ENCODE measurements at places on chromosomes 12 and 14.

DNA sequence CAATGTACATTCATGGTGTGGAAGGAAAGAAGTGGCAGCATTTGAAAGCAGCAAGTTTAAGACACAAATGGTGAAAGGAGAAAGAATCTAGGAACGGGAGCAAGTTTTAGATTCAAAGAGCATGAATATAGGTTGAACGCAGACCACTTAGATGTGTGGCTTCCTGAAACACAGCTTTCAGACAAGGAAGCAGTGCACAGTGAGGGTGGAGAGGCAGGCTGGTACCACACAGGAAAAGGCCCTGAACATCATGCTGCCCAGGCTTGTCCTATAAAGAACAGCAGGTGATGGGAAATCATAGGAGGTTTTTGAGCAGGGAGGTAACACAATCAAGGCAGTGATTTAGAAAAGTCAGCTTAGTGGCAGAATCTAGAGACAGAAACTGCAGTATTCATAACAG is 35.6 kb downstream of the GNS start:
- no peak for DNase-seq

DNA sequence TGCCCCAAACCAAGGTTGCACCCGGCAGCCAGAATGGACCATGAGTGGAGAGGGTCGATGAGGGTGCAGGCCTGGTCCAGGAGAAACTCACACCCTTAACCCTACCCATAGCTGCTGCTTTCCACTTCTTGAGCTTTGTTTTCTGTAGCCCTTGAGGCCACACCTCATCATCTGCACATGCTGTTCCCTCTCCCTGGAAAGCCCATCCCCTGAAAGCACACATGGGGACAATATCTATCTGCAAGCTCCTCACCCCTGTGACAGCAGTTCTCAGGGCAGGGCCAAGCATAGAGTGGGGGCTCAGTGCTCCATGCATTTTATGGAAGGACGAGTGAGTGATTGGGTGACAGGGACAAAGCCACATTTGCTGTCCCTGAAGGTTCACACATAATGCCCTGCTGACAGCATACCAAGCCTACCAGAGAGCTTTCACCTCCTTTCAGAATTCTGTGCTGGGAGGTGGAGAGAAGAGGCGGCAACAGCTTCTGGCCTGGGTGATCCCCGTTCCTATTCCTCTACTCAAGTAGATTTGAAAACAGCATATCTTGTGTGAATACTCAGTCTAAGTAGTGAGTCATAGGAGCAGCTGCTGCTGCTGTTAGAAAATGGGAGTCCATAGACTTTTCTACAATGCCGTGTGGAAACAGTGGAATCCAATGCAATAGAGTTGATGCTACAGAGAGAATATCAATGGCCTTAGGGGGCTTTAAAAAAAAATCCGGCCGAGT is 44.6 kb downstream of the SRGAP1 start:
- DNase-seq: no peak

GRCh38 chr14:24072436-24072835 is 1.1 kb downstream of the CPNE6 start:
- DNase-seq: no peak

GRCh38 chr14:90263748-90264449 is 7.5 kb downstream of the PSMC1 start:
- no peak for DNase-seq

DNA sequence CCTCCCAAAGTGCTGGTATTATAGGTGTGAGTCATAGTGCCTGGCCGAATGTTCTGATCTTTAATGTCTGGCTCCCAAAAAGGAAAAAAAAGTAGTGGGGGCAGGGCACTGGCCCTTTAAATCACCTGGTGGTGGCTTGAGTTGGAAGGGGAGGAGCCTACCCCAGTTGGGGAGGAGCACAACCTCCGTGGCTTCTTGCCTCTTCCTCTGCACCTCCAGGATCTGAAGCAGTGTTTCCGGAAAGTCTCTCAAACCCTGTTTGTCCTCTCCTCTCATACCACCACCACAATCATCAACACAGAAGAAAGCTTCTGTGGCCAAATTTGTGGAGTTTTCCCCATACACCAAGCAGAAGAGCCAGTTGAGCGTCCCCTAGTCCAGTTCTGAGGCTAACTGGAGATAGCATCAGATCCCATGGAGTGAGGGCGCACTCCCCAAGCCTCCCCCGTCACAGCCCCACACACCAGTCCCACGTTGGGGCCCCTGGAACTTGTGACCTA is 24.3 kb upstream of the RCOR1 start:
- DNase-seq: no peak

GRCh38 chr12:92275443-92276154 is 130.0 kb upstream of the BTG1 start:
- no peak for DNase-seq

DNA sequence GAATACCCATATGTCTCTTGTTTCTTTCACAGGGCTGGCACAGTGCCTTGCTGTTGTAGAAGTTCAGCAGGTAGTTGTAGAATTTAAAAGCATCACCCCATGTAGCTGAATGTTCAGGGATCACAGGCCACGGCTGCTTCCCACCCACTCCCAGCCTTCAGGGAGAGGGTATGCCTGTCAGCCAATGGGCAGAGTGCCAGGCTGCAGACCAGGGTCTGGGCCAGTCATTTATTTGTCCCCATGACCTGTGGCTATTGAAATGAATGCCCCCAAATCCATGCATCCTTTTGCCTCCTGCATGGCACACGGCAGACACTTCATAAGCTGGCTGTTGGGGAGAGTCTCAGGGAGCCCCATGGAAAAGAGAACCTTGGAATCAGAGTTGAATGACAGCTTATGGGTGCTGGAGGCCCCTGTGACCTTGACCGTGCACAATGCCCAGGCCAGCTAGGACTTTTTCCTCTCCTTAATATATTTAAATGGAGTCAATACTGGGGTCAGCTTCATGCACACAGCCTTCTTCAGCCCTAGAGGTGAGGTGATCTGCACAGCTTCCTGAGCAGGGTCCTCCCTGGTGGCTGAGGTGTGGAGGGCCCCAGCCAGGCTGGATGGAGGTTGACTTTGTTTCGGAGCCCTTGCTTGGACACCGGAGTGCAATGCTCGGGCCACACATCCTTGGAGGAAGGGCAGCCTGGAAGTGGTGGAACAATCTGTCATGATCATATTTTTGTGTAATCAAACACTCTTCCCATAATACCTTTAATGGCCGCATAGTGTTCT is 45.3 kb downstream of the PRMT8 start:
- no peak for DNase-seq

DNA sequence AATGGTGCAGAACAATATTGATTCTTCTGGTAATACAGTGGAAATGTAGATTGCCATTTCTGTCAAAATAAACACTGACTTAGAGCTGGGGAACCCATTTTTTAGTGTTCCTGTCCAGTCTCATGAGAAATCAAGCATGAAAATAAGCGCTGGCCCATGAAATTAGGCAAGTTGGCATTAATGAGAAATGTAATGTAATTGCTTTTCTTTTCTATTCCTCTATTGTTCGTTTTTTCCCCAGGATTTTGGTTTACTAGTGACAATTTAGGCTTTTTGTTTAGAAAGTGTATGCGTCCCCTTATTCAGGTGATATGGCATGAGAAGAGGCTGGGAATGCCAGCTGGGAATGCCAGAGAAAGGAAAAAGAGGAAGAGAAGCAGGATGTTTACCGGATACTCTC is 64.4 kb upstream of the KICS2 start:
- DNase-seq: no peak

- no peak for DNase-seq
These were observed 176.7 kb downstream of the ADGRD1 start for GRCh38 chr12:131130311-131130911.

DNA sequence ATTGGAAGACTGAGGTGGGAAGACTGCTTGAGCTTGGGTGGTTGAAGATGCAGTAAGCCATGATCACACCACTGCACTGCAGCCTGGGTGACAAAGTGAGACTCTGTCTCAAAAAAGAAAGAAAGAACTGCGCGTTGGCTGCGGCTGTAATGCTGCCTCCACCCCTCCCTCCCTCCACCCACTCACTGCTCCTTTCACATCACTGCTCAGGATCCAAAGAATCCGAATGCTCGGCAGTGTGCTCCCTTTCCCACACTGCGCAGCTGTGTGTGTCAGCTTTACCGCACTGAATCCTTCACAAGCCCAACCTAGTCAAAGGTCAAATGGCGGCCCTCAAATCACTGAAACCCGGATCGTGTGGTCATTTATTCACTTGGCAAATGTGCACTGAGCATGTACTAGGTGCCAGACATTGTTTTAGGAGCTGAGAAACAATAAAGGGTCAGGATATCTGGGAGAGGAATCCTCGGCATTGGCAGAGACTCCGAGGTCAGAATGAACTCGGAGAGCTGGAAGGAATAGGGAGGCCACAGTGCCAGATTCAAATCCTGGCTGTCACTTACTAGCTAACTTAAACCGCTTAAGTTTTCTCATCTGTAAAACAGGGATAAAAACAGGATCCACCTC is 11.5 kb upstream of the TDRD9 start:
- no peak for DNase-seq

GRCh38 chr14:46490238-46490685 is 161.3 kb downstream of the RPL10L start:
- DNase-seq: no peak

DNA sequence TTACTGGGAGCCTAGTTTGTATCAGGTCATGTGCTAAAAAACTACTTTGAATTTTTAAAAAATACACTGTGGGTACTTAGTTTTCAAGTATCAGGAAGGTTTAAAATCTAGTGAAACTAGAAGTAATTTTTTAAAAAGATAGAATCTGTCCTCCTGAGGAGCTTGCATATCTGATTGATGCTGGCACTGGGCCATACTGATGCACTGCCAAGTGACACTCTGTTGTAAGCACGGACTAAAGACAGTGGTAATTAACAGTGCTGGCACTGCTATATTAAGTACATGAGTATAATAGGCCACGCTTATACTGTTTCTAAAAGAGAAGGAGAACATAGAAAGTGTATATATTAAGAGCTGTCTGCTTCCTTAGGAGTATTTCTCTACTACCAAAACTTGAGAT is 10.0 kb upstream of the TBC1D30 start:
- no peak for DNase-seq

DNA sequence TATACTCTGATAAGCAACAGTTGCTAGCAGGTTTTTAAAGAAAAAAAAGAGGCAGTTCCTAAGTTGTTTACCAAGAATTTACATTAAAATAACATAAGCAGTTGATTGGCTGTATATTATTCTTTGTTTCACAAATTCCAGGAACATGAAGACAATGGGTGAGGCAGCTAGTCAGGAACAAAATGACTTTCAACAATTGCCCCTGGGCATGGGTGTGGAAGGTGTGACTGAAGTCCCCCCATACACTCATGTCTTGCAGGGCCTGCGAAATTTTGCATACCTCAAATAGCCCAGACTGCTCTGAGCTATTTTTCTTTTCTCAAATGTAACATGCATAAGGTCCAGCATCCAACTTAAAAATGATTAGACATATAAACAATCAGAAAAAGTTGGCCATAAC is 267.2 kb upstream of the DIO3 start:
- DNase-seq: no peak

GRCh38 chr14:73800970-73801515 is 50.6 kb upstream of the PTGR2 start:
- DNase-seq: no peak

DNA sequence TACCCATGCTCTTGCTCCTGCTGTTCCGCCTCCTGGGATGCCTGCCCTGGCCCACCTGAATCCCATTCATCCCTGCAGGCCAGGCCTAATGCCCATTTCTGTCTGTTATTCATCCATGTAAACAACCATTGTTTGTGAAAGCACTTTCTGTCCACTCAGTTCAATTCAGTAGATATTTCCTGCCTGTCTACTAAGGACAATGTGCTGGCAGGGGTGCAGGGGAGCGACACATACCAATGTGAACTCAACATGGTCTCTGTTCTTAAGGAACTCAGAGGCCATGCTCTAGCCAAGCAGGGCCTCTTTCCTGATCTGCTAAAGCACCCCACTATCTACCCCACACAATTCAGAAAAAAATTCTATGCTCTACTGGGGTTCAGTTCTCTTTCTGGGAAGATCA is 88.5 kb upstream of the ZFP36L1 start:
- DNase-seq: no peak

DNA sequence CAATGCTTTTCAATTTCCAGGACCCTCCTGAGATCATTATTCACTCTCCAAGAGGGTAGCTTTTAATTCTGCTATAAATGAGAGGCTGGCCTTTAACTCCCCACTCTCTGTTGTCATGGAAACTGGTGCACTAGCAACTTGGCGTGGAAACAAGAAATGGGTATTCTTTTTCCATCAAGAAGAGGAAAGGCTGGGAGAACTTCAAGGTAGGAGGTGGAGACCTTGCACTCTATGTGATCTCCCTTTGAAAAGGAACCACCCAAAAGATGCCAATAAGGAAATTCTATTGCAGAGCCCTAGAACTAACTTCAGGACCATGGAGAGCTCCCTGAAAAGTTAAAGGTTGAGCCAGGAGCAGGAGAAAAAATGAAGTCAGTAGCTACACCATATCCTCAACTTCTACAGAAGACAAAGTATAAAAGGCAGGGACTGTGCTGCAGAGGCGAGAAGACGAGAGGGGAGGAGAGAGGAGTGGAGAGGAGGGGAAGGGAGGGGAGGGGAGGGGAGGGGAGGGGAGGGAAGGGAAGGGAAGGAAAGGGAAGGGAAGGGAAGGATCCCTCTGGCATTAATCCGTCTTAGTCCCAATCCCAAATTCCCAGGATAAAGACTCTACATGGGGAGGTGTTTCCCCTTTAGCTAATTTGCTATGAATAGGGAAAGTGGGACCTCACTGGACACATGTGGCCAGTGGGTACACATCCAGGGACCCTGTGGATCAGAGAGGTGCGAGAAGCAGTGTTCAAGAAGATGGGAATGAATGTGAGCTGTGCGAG is 46.7 kb upstream of the FICD start:
- DNase-seq: no peak

DNA sequence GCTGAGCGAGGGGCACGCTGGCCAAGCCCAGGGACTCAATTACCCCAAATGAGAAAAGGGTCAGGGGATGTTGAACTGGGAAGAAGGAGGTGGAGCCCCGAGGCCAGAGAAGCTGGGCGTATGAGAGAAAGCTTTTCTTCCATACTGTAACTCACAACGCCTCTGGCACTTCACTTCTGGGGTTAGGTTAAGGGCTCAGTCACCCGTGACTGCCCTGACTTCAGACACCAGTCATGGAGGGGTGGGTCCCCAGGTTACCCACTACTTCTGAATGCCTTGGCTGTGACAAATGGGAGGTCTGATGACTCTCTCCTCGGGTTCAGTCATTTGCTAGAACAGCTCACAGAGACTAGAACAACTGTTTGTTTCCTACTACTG is 5.5 kb upstream of the GPR132 start:
- DNase-seq: no peak

DNA sequence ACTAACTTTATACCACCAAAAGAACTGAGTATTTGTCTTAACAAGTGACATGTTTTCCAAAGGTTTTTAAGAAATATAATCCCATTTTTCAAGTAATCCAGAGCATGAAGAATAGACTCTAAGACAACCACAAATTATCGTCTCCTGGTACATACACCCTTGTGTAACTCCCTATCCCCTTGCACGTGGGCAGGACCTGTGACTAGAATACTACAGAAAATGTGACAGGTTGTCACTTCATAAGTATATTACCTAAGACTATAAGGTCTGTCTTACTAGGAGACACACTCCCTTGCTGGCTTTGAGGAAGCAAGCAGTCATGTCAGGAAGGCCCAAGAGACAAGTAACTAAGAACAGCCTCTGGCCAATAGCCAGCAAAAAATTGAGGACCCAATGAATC is 8.3 kb upstream of the TTC5 start:
- DNase-seq: no peak

- DNase-seq: no peak
These were observed 31.8 kb downstream of the MAX start for GRCh38 chr14:65070471-65070976.

- DNase-seq: no peak
These were observed 423 bp downstream of the FGD6 start for GRCh38 chr12:95216711-95217376.

GRCh38 chr14:76884853-76885276 is 58.7 kb downstream of the LRRC74A start:
- no peak for DNase-seq

GRCh38 chr14:99389174-99389826 is 91.4 kb downstream of the SETD3 start:
- no peak for DNase-seq

Measured in BJ (cell line).